ENCODE measurements at places on chromosomes 4 and X.

GRCh38 chr4:23966725-23967124 lies 76.9 kb upstream of the PPARGC1A start:
- no peak for DNase-seq

GRCh38 chr4:89469930-89470375 lies 162.4 kb upstream of the GPRIN3 start:
- DNase-seq: peak; percentile 33

DNA sequence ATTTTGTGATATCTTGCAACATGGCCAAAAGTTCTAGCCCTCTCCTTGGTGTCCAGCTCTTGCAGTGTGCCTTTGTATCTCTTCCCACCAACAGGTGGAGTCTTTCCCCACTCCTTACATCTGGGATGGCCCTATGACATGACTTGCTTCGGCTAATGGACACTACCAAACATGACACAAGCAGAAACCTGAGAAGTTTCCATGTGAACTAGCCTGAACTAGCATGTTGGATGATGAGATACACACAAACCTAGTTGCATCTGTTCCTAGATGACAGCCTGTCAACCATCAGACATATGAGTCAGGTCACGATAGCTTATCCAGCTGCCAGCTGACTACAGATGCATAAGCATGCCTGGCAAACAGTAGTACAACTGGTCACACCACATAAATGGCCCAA lies 207.5 kb upstream of the FTHL17 start:
- DNase-seq: peak; percentile 0

DNA sequence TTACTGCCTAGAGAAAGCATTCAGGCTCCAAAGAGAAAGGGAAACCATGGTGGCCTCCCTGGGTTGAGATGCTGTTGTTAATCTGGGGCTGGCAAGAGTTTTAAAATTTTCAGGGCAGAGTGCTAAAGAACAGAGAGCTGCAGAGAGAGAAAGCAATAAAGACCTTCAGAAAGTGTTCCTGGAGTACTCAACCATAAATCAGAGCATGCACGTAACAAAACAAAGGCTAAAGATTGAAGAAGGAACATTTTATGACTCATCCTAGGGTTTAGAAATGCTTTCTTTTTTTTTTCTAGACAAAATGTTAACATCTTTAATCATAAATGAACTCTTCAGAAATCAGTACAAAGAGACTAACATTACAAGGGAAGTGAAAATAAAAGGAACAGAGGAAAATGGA lies 562.3 kb upstream of the NDST4 start:
- no peak for DNase-seq

- no peak for DNase-seq
These were observed 12.8 kb upstream of the FAM200B start for GRCh38 chr4:15668566-15669435.

- DNase-seq: no peak
These were observed 76.3 kb upstream of the ADRA2C start for GRCh38 chr4:3689576-3690550.

DNA sequence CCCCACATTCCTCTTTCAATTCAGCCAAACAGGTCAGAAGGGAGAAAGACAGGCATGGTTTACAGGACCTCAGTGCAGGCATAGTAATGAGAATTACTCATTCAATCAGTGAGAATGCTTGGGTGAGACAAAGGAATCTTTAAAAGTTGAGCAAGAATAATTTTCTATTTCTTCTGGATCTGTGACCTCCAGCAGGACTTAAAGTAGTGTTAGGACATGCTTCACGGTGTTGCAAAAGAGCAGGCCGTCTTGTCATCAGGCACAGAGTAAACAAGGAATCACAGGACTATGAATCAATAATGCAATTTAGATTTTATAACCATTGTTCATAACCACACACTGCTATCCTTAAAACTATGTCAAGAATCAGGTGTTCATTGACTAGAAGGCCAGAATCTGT lies 130.6 kb upstream of the GLRA2 start:
- no peak for DNase-seq

GRCh38 chr4:18111081-18111480 lies 89.5 kb upstream of the LCORL start:
- DNase-seq: no peak

GRCh38 chr4:8606966-8607365 lies 14.4 kb downstream of the CPZ start:
- DNase-seq: no peak

DNA sequence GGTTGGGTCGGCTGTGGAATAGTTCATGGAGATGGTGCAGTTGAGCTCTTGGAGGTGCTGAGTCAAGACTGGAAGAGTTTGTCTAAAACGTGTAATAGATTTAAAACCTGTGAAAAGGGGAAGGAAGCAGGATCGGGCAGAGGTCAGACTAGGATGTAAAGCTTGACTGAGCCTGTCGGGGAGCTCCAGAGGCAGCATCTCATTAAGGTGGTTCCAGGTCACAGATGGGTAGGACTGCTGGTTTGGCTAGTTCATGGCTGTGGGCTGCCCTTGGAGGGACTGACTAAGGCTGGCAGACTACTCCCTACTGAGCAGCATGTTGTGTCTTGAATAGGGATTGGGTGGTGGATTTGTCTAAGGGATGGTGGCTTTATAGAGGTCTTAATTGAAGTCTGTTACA lies 28.4 kb upstream of the WDR1 start:
- DNase-seq: no peak

- no peak for DNase-seq
These were observed 556.5 kb downstream of the IL1RAPL1 start for GRCh38 chrX:29143756-29144155.

DNA sequence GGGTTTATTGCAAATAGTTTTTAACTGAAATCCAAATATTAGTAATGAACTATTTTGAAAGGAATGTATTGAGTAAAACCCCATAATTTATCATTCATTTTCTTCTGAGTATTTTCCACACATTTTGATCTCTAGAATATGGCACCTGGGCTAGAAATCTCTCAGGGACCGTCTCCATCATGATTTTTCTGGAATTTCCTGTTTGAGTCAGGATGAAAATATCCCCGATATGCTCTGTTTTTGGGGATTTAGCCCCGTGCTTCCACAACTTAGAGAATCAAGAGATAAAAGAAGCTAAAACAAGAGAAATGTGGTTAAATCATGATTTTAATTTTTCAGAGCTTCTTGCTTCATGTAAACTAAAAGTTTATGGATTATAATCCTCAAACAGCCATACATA lies 114.2 kb downstream of the SPCS3 start:
- no peak for DNase-seq

- DNase-seq: no peak
These were observed 718.1 kb downstream of the SMARCA1 start for GRCh38 chrX:128805236-128805635.

DNA sequence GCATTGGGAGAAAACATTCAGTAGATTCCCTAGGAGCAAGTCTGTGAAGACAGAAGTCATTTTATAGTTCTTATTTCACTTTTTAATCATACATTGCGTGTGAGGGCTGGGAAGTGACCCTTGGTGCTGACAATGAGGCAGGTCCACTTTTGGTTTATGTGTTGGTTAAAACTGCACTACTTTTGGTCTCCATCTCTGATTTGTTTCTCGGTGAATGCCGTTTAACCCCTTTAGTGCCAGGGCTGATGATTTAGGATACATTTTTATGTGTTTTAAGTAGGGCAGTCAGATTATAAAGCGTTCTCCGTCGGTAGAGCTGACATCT lies 110.4 kb downstream of the AFF1 start:
- no peak for DNase-seq

DNA sequence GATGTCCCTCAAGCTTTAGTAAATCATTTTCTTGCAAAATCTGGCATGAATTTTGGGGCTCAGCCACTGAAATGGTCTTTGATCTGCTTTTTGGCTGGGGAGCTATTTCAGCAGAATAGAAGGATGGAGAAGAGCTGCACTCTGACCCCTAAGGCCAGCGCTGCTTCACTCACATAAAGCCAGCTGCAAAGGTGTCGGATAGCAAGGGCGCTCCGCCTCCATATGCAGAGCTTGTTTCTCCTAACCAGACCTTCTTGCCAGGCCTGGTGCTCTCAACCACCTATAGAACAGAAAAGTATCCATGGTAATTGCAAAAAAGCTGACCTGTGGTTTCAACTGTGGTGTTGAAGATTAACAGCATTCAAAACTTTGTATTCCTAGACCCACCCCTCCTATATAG lies 24.1 kb upstream of the COQ2 start:
- DNase-seq: no peak

DNA sequence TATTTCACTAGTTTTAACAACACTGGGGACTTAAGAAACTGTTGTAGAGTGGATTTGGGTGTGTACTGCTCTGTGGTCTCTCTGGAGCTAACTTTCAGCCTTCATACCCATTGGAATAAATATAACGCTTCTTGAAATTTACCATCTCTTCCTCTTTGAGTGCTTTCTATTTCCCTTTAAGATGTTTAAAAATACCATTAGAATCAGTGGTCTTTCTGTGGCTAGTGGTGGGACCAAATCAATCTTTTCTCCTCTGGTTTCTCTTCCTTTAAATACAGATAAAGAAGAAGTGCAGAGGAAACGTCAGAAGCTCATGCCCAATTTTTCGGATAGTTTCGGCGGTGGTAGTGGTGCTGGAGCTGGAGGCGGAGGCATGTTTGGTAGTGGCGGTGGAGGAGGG lies 92.0 kb downstream of the NFKB1 start:
- DNase-seq: no peak
